ENCODE measurements at places on chromosomes 3 and 15.

GRCh38 chr15:90915808-90916440 lies 12.8 kb downstream of the MAN2A2 start:
- peak; percentile 98 for DNase-seq

GRCh38 chr15:98443526-98443925 lies 204.8 kb upstream of the IGF1R start:
- DNase-seq = no peak

DNA sequence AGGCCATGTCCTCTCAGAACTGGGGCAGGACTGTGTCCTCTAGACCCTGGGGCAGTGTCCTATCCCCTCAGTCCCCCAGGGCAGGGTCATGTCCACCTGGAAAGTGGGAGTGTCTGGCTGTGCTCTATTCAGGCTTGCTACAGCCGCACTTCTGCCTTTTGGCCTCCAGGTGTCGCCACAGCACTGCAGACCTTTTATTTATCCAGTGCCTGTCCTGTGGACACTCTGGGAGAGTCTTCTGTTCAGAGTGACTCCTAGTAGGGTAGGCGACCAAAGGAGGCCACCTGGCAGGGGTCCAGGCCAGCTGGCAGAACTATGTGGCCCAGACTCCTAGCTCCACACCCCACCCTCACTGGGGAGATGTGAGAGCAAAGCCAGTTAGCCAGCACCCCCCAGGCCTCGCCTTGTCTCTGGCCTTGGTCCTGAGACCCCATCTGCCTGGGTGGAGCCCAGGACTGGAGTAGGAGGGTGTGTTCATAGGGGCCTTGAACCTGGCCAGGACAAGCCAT lies 3.9 kb downstream of the TMIE start:
- DNase-seq = peak; percentile 67

- DNase-seq = no peak
Measured at GRCh38 chr3:136952292-136952691, 5.5 kb upstream of the IL20RB start.

DNA sequence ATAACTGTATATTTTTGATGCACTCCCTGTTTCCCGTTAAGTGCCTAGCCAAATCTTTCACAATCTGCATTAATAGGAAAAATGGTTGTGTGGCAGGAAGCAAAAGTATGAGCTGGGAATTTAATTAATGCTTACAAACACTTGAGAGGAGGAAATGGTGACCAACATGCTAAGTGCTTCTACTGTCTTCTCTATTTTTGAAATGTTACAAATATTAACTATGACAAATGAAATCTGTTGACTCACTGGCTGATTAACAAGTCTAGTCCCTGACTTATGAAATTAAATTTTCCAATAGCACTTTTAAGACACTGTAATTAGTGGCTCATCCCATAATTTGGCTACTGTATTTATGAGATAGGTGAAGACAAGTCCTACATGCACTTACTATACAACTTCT lies 446.9 kb upstream of the DPPA4 start:
- DNase-seq = no peak

DNA sequence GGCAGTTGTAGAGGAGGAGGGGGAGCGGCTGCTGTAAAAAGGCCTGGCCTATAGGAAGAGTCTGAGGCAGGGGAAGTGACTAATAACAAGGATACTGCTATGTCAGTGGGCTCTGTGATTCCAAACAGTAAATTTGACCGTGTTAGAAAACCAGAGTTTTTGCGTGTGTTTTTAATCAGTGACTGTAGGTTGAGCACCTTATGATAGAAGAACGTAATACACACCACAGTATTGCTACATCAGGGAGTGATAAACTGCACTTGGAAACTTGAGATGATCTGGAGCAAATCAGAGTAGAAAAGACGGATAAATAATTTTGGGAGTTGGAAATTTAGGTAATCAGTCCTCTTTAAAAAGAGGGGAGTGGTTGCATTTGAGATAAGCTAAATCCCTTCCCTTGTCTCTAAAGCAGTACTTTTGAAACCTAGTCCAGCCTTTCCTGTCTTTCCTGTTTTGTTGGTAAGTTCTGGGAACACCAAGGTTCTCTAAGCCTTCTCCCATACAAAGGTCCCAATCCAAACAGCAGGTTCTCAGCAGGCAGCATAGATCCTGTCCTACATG lies 130.5 kb upstream of the NR2E3 start:
- no peak for DNase-seq
